Mesenteric fat pad (tissue), 1 donor: ENCODE measurements at places on chromosomes 16 and 17. TPM values are rescaled to one million over a fixed set of nuclear protein-coding genes. Genes with fewer than 3 reads are reported as not detected.

GRCh38 chr16:54506214-54506580 is 219.6 kb upstream of the IRX3 start:
- DNase-seq = no peak

DNA sequence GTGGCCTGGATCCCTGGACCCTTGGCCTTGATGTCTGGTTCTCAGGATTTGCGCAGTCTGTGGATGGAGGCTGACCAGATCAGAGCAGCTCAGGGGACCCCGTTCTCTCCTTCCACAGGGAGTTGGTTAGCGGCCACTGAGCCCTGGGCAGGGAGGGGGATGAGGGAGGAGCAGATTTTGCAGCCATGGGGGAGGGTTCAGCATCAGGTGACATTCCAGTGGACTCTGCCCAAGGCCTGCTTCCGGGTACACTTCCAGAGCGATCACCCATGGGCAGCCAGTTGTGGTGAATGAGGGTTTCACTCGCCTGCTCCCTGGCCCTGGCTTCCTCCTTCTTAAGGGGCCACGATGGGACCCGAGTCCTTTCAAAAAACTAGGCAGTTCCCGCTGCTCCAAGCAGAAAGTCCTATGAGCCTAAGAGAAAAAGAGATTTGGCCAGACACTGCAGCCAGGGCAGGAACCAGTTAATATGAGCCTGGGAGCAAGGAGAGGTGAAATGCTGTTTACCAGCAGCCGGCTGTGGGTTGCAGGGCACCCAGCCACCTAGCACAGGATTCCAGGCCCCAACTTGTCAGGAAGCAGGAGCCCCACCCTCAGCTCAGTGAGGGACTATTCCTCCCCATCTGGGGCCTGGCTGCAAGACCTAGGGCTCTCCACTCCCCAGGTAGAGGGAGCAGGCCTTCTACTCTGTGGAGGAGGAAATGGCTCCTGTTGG is 4.7 kb upstream of the GPRC5C start:
- DNase-seq = no peak

The FAM117A gene
- 5.9 TPM for total RNA-seq

DNA sequence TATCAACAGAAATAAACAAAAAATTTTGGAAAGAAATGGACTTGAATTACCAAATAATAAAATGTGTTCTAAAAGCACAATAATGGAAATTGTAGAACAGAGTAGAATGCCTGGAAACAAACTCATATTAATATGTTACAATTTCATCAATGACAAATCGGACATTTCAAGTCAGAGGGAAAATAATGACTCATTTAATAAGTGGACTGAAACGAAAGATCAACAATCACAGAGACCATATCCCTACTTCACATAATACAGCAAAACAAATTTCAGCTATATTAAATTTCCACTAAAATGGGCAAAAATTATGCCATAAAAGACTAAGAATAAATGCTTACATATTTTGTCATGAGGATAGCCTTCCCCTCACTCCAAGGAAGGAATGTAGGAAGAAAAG is 25.7 kb downstream of the CDYL2 start:
- no peak for DNase-seq

DNA sequence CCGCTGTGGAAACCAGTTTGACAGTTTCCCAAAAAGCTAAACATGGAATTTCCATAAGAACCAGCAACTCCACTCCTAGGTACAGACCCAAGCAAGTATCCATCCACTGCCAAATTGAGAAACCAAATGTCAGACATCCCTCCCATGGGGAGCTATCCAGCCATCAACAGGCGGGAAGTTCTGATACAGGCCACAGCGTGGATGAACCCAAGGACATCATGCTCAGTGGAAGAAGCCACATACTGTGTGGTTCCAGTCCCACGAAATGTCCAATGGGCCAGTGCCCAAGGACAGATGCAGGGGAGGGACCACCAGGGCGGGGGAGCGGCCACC is 12.6 kb upstream of the BAIAP2 start:
- DNase-seq = no peak

The ASIC2 gene
- not detected for total RNA-seq

- no peak for DNase-seq
Observed at GRCh38 chr17:55441544-55441943, 19.9 kb upstream of the MMD start.

GRCh38 chr16:85169333-85170065 is 57.2 kb upstream of the CIBAR2 start:
- no peak for DNase-seq

- DNase-seq = no peak
Observed at GRCh38 chr17:69078864-69079263, 18.1 kb upstream of the ABCA9 start.

DNA sequence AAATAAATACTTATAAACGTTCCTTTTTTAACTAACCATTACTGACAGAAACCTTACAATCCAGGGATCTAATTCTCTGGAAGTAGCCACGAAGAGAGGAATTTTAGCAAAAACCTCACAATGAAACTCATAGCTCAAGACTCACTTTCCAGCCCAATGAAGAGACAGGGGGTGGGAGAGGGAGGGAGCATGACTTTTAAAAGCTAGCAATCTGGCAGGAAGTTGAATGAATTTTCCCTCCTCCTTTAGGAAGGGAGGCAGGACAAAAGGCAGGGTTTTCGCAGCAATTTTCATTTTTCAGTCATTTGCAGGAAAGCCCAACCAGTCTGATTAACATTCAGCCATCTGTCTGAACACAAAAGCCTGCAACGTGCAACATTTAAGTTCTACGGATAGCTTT is 381.5 kb upstream of the PSMD7 start:
- no peak for DNase-seq

The ITGB3 gene
- 17.9 TPM for total RNA-seq

- no peak for DNase-seq
Observed at GRCh38 chr16:27759967-27760788, 210.2 kb downstream of the KATNIP start.

DNA sequence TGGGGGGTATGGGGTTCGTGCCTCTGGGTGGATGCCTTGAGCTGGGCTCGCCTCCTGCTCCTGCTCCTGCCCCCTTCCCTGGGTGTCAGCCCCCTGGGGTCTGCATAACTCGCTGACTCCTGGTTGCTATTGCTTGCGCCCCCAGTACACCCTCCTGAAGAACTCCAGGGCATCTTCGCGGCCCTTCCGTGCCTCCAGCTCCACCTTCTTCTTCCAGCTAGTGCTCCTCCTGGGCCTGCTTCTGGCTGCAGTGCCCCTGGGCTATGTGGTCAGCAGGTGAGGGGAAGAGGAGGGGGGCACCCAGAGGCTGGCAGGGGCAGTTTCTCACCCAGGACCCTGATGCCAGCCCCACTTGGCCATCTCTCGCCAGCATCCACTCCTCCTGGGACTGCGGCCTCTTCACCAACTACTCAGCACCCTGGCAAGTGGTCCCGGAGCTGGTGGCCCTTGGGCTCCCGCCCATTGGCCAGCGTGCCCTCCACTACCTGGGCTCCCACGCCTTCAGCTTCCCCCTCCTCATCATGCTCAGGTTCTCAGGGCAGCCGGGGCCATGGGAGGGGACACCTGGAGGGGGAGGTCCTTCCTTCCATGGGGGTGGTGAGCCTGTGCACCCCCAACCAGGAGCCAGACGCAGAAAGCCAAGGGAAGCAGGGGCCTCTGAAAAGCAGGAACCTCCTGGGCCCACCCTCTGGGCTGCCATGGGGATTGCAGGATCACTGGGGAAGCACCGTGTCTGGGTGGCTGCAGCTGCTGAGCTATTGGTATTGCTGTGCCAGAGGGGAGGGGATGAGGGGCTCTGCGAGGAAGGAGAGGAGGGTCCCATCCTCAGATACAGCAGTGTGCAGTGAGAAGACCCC is 7.8 kb upstream of the C17orf99 start:
- DNase-seq = no peak

The ALOX15 gene
- not detected for total RNA-seq

DNA sequence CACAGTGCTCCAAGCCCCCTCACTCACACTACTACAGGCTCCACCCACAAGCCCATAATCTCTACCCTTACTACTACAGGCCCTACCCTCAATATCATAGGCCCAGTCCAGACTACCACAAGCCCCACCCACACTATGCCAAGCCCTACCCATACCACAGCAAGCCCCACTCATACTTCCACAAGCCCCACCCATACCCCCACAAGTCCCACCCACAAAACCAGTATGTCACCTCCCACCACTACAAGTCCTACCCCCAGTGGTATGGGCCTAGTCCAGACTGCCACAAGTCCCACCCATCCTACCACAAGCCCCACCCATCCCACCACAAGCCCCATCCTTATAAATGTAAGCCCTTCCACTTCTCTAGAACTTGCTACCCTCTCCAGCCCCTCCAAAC is 13.8 kb downstream of the RIPOR1 start:
- no peak for DNase-seq
